ENCODE measurements at places on chromosomes 11 and 22. TPM values are rescaled to one million over a fixed set of nuclear protein-coding genes. Genes with fewer than 3 reads are reported as not detected.

- no peak for DNase-seq
These were observed 201.0 kb upstream of the CADM1 start for GRCh38 chr11:115705200-115705599.

DNA sequence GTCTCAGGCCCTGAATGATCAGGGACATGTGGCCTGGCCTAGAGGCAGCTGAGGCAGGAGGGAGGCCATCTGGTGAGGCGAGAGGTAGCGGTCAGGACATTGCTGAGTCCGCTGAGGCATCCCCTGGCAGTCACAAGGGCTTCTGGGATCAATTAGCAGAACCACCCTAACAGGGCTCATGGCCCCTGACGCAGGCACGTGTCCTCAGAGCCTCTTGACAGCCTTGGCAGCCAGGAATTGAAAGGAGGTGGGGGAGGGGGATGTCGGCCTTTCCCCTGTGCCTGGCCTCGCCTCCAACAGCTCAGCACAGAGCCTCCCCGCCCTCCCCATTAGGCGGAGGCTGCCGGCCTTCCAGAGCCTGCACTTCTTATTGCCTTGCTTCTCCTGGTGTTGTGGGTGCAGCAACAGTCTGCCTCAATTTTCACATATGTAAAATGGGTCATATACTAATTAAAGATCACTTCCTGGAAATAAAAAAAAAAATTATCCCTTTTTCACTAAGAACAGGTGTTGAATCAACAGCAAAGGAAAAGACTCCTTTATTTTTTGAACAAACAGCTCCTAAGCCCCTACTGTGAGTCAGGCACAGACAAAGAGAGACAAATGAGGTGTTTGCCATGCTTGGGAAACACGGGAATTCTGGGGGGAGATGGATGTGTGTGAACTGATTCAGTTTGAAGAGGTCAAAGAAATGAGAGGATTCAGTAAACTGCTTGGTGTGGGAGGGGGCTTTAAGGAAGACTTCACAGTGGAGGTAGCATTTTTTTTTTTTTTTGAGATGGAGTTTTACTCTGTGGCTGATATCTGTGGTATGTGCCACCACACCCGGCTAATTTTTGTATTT, 55.3 kb downstream of the NFAM1 start:
- peak; percentile 94 for DNase-seq

Gene ALDH3B1
- total RNA-seq: 3.2 TPM

DNA sequence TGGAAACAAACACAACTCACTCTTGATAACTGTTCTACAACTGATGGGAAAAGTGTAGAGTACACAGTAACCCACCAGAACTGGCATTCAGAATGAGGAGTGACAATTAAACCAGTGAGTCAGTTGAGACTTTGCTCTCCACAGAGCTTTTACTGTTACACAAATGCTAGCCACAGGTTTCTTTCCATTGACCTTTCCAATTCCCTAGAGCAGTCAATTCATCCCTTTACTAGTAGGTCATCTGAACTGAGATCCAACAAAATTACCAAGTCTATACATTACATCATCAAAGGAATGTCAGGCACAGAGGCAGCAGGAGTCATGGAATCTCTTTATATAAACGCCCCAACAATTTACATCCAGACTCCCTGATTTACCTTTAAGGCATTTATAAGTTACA, 65.9 kb downstream of the PHF21A start:
- no peak for DNase-seq

DNA sequence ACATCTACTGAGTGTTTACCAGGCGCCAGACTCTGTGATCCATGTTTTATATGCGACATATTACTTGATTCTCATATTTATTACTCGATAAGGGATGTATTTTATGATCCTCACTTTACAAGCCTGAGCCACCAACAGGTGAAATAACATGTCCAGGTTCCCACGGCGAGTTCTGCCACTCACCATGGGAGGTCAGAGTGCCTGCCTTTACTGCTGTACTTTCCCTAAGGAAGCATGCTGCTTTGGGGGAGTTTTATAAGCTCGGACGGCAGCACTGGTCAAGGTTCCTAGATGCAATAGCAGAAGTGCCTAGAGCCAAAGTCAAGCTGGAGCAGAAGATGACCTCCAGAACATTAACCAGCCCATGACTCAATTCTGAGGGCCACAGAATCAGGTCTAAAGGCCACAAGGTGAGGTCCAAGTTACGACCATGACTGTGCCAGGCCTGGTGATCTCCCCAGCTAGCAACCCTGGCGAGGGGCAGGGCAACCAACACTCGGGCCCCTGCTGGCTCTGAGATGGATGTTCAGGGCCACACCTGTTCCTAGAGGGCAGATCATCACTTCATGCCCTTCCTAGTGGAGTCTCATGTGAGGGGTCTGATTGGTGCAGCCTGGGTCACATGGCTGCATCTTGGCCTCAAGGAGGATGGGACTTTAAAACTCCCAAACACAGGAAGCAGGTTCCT, 14.2 kb downstream of the IFT27 start:
- peak; percentile 71 for DNase-seq
